ENCODE measurements at places on chromosomes 1 and 21. TPM values are rescaled to one million over a fixed set of nuclear protein-coding genes. Genes with fewer than 3 reads are reported as not detected.

AMY2B gene
- total RNA-seq = 0.51 TPM

KRTAP21-2 gene
- total RNA-seq = not detected

CRYAA gene
- total RNA-seq = not detected

ARHGAP30 gene
- total RNA-seq = not detected

S100A3 gene
- 1.3 TPM for total RNA-seq

OR6N1 gene
- total RNA-seq = not detected

FCRLB gene
- 0.56 TPM for total RNA-seq

TNNI3K gene
- total RNA-seq = not detected

SPRR1A gene
- not detected for total RNA-seq

DIRAS3 gene
- 0.85 TPM for total RNA-seq

CSMD2 gene
- not detected for total RNA-seq

SLC2A5 gene
- total RNA-seq = 0.34 TPM

FCRL2 gene
- not detected for total RNA-seq

TIAM1 gene
- total RNA-seq = 0.85 TPM

HES3 gene
- total RNA-seq = not detected

ZNF496 gene
- 27.7 TPM for total RNA-seq

SEC22B gene
- total RNA-seq = 22.1 TPM

FLVCR1 gene
- total RNA-seq = 16.2 TPM

CNKSR1 gene
- total RNA-seq = not detected

ATF3 gene
- 1.4 TPM for total RNA-seq

Measured in dermis blood vessel endothelial cell (primary cell).